ENCODE measurements at places on chromosomes 2 and 18.

DNA sequence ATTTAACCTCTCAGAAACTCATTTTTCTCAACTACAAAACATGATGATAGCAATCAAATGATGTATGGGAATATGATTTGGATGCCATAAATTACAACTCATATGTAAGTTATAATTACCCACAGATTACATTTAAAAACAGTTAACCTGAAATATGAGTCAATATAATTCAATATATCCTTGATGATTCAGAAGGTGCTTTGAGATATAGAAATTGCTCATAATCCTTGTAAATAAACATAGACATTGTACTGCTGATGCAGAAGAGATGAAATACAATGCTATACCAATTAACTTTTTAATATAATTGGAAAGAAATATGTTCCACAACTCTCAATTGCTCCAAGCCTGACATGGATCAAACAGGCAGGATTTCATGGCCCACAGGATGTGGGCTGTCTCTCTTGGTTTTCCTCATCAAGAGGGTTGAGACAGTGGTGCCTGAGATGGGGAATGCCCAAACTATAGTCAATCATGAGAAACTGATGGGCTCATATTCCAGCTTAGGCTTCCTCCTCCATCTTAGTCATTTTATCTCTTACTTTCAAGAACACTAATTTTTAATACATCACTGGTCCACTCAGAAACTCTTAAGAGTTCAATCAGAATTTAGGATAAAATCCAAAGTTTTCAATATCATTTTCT is 49.4 kb downstream of the NCKAP5 start:
- DNase-seq, result no peak

GRCh38 chr18:32441533-32441932 is 29.1 kb downstream of the GAREM1 start:
- no peak for DNase-seq

DNA sequence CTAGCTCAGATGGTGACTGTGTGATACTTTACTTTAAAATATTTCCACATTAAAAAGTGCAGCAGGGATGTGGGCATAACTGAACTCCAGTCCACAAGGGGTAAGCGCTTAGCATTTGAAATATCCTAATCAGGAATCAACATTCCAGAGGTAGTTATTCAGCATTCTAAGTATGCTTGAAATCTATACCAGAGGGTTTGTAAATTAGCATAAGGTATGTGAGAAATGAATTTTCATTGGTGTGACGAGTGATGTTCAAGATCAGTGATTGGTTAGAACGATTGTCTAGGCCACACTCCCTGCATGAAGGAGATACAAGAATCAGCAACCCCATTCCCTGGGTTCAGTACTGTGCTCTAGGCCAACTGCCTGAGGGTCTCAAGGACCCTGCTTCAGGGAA is 42.6 kb downstream of the MAPK4 start:
- no peak for DNase-seq

DNA sequence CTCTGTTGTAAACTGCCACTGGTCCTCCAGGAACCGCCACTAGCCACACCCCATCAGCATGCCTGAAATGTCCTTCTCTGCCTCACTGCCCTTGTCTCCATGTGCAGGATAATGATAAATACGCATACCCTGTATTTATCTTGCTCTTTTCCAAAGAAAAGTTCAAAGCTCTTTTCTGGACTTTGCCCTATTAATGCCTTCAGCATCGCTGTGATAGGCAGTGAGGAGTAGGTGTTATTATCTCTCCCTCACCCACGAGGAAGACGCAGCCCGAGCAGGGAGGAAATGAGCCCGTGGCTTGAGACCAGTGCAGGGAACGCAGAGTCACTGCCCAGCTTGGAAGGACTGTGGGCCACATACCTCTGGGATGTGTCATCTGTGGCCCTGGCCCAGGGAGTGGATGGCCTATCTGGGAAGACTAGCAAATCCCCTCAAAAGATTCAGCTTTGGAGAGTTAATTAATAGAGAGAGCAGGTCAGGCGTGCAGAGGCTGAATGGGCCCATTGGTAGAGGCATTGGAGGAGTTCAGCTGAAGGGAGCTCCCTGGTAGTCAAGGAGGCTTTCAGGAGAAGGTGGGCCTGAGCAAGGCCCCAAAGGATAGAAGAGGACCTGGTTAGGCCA is 39.5 kb upstream of the MCFD2 start:
- no peak for DNase-seq

DNA sequence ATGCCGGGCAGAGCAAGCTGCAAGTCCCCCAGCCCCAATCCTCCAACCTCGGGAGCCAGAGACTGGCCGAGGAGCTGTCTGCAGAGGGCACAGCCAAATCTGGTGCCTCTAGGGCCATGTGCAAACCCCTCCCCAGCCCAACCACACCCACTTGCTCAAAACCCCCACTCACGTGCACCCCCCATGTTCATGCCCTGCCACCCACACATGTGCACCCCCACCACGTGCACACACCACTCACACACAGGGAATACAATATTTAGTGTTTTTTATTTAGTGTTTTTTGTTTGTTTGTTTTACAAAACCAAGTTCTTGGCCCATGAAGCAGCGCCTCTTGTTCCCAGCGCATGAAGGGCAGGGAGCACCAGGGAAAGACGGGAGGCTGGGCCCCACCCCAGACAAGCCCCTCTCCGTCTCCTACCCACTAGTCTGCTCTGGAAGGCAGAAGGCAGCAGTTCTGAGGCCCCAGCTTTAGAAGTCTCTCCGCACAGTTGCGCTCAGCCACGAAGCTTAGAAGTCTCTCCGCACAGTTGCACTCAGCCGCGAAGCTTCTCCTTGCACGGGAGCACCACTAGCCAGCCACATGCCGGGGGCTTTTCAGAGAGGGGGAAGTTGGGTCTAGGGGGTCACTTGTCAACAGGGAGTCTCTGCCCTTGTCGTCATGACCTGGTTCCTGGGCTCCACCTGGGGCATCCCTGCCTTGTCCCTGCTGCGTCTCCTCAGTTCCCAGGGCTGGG is 276.1 kb upstream of the HDAC4 start:
- DNase-seq, result no peak

GRCh38 chr2:43676322-43677050 is at the start of gene C1GALT1C1L:
Gene C1GALT1C1L, minus strand, starts transcription at chr2:43676429. Its CDS starts 107 bp downstream, at chr2:43676322.
- peak; percentile 19 for DNase-seq

DNA sequence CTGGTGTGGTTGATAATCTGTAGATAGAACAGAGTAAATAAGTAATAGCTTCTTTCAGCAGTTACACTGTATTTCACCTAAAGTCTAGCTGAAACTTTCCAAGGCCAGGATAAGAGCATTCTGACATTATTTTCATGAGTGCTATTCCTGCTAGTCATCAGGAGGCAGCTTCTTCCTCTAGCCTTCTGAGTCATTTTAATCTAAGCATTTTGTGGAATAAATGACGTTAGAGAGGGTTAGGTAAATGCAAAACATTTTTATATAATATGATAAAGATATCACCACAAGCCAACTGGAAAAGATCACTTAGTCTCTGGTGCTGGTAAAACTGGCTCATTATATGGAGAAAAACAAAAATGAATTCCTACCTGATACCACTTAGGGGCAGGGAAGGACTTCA is 138.5 kb downstream of the MEP1B start:
- DNase-seq, result no peak

DNA sequence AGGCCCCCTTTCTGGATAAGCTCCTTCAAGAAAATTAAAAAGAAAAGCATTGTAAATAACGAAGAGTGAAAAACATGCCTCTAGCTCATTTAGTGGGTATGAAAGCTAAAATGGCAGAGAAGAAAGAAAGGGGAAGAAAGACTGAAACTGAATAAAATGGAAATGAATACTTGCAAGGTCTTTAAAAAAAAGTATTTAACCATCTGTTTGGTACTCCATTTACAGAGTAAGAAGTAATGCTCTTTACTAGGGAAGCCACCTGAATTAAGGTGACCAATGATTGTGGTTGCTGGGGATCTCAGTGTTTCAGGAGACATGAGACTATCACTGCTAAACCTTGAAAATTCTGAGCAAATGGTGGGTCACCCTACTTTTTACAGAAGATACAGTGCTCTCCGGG is 17.7 kb upstream of the ARL5A start:
- no peak for DNase-seq

GRCh38 chr2:19288291-19288690 is 70.1 kb downstream of the OSR1 start:
- no peak for DNase-seq

- no peak for DNase-seq
These were observed 53.4 kb downstream of the KIF5C start for GRCh38 chr2:148928395-148928794.

- DNase-seq, result peak; percentile 99
These were observed at the start of the genes CLHC1 and RPS27A for GRCh38 chr2:55232084-55232862. Gene CLHC1, minus strand, starts transcription at chr2:55232293. Its CDS starts 9,882 bp downstream, at chr2:55222411. Gene RPS27A, plus strand, starts transcription at chr2:55232688. Its CDS starts 137 bp downstream, at chr2:55232825.

GRCh38 chr18:53134711-53135110 is 794.7 kb downstream of the DCC start:
- DNase-seq, result no peak

GRCh38 chr2:14978845-14979244 is 346.3 kb downstream of the LRATD1 start:
- no peak for DNase-seq

DNA sequence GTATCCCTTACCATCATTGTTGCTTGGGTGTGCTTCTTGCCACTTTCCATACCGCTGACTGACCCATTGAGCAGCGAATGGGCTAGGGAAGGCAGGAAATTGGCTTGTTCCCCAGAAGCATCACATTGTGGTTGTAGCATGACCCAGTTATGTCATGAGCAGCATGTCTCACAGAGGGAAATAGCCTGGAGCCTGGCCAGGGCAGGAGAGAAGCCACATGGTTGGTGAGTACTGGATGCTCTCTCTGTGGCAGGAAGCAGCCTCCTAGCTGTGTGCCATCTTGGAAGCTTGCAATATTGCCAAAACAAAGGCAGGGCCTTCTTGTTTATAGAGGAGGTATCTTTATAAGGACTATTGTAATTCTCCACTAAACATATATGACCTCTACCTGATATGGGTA is 482.6 kb downstream of the PIK3C3 start:
- DNase-seq, result no peak

- no peak for DNase-seq
These were observed 23.7 kb downstream of the TMEM127 start for GRCh38 chr2:96241900-96242611.

DNA sequence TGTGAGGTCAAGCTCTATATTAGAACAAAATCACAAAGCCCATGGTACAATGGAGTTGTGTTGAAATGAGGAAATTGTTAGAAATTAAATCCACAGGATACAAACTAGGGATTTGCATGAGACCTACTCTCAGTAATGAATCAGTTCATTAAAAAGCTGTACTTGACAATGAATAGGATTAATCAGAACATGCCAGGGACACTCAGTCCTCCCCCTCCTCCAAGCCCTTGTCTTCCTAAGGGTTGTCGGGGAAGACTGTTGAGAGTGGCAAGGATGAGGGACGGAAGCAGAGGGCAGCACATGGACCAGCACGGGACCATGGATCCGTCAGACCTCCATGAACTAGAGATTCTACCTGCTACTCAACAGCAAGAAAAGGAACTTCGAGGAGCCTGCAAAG is 39.8 kb downstream of the SPRED2 start:
- DNase-seq, result no peak

- DNase-seq, result no peak
These were observed 122.4 kb downstream of the TNS1 start for GRCh38 chr2:217880287-217880889.

GRCh38 chr2:205660521-205661124 is 21.7 kb upstream of the NRP2 start:
- DNase-seq, result no peak

GRCh38 chr2:168208652-168209051 is 38.7 kb downstream of the STK39 start:
- no peak for DNase-seq

GRCh38 chr2:212938144-212938793 is 213.1 kb downstream of the IKZF2 start:
- DNase-seq, result no peak

DNA sequence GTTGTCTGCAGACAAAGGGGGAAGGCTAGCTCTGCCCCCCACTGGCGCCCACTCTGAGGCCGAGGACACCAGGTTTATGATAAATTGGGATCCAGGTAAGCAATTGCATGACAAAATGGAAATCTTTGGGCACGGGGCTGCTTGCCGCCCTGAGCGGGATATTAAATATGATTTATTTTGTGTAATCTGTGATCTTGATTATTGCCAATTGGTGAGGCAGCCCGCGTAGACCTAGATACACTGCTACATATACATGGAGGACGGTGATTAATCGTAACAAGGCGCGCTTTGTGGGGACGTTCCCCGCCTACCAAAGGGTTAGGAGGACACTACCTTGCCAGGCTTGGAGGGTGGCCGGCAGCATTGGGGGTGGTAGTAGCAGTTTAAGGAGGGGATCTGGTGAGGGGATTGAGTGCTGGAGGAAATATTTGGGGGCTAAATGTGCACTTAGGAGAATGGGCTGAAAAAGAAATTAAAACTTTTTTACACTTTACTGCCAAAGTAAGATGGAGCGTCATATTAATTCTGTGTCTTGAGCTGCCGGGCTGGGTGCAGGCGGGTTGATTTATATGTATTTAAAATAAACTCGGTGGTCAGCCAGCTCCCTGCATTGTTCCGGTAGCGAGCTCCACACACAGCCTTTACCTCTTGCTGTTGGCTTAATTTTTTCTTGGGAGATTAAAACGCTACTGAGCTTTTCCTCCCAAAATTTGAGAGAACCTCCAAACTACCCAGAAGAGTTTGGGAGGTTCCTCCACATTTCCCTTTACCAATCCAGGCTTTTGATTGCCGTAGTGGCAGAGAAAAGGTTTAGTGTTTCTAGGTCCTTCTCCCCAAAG is 4.1 kb downstream of the HOXD3 start:
- DNase-seq, result no peak

GRCh38 chr2:96098900-96099590 is 17.3 kb downstream of the ADRA2B start:
- DNase-seq, result no peak

GRCh38 chr2:30223413-30223874 is 7.9 kb upstream of the LBH start:
- no peak for DNase-seq

- DNase-seq, result no peak
These were observed 61.3 kb downstream of the ALPK2 start for GRCh38 chr18:58567453-58568196.

GRCh38 chr2:127046579-127046978 is 60.4 kb downstream of the BIN1 start:
- DNase-seq, result no peak

DNA sequence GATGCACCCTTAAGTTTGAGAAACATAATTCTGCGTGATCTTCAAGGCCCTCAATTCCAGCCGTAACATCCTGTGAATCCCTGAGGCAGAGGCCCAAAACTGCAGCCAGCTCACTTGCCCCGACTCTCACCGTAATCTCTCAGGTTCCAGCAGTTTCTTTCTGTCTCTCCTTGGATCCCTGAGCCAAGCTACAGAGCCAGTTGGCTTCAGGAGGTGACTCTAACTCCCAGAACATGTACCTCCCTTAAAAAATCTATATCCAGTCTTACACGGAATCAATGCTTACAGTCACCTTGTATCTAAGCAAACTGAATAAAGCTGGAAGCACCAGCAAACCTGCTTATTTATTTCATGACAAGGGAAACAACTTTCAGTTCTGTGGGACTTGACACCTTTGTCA is 300.4 kb downstream of the SETBP1 start:
- DNase-seq, result no peak

GRCh38 chr2:20180676-20181648 is 44.0 kb downstream of the SDC1 start:
- DNase-seq, result no peak

- no peak for DNase-seq
These were observed 1.4 kb downstream of the UBE2F start for GRCh38 chr2:237968048-237968862.

- DNase-seq, result no peak
These were observed 3.5 kb downstream of the CAPN14 start for GRCh38 chr2:31213601-31214443.

- peak; percentile 2 for DNase-seq
These were observed 71.7 kb downstream of the TPGS2 start for GRCh38 chr18:36757081-36757480.

- DNase-seq, result no peak
These were observed 96.9 kb upstream of the ZNF236 start for GRCh38 chr18:76725445-76725844.

- DNase-seq, result no peak
These were observed 52.8 kb upstream of the OTOF start for GRCh38 chr2:26530696-26531095.
